ENCODE measurements at places on chromosomes 1 and 21. TPM values are rescaled to one million over a fixed set of nuclear protein-coding genes. Genes with fewer than 3 reads are reported as not detected.

Gene CD1E
- not detected for total RNA-seq

Gene CRNN
- total RNA-seq, result 26.0 TPM

Gene HMGN2
- total RNA-seq, result 358 TPM

- DNase-seq, result no peak
Observed at GRCh38 chr21:45326891-45327440, 39.3 kb upstream of the POFUT2 start.

GRCh38 chr21:34332347-34332746, 31.5 kb upstream of the KCNE2 start:
- no peak for DNase-seq

DNA sequence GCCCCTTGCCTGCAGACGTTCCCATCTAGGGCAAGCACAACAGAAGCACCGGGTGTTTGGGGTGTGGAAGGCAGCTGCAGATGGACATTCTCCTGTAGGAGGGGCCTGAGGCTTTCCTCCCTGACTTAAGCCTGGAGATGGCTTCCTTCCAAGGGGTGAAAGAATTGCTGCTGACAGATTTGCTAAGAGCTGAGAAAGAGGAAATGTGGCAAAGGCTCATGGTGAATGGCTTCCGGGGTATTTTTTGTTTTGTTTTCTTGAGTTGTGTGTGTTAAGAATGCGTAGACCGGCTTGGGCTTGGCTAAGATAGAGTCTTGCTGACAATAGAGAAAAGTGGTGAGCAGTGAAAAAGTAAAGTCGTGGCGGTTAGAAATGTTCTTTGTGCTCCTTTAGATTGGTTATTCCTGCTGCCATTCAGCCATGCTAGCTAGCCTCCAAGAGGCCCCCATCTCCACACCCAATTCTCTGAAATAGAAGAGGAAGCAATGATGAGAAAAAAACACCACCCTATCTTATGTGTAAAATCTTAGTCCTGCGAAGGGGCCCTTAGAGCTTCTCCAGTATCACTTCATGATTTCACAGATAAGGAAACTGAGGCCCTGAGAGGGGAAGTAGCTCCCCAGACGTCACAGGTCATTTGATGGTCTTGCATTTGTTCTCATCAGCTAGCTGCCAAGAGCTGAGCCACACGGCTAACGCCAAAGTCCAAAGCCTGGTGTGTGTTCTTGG, 36.9 kb downstream of the EIF2D start:
- DNase-seq, result peak; percentile 95

All from tongue (tissue), 3 donors.